ENCODE measurements at places on chromosomes 12 and 14.

GRCh38 chr14:91934554-91935285, 12.8 kb downstream of the FBLN5 start:
- DNase-seq = no peak

- DNase-seq = no peak
Measured at GRCh38 chr12:131084341-131085011, 130.8 kb downstream of the ADGRD1 start.

GRCh38 chr12:130087222-130087621, 75.0 kb upstream of the FZD10 start:
- no peak for DNase-seq

GRCh38 chr12:108430245-108430644, 84.8 kb upstream of the FICD start:
- no peak for DNase-seq

DNA sequence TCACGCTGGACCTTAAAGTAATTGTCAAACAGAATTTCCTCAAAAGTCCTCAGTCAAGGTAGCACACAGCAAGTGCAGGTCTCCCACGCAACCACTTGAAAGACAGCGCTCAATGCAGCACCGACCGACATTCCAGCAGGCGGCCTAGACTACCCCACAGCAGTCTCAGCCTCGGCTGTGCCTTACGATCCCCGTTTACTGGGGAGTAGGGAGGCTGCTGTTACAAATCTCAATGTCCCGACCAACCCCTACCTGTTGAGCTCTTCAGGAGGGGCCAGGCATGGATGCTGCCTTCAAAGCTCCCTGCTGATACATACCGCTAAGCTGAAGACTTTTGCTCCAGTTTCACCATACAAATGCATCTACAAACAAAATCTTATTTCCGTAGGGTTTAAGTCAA, 21.8 kb downstream of the VPS37B start:
- no peak for DNase-seq

- no peak for DNase-seq
Measured at GRCh38 chr12:124667506-124668326, 100.3 kb upstream of the NCOR2 start.

- DNase-seq = no peak
Measured at GRCh38 chr12:49627752-49628360, 4.5 kb downstream of the PRPF40B start.

DNA sequence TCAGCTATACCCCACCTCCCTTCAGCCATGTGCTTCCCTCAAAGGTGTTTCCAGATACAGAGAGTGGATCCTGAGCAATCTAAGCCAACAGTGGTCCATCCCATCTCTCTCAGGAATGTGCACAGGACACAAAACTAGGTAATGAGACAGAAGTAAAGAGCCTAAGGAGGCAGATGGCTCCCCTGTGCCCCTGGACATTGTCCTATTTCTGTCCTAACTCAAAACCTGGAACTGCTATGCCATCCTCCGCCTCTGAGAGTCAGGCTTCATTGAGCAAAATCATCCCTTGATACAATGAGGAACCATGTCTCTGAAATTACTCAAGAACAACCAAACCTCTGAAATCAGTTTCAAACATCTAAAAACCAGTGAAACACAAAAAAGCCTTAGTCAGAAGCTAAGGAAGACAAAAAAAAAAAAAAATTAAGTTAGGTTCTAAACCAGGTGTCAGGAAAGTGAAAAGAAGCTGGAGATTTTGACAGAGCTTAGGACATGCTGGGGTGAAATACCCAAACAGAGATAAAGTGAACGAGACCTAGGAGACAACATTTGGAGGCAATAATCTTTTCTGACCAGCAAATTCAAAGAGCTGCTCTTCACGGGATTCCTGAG, 200.3 kb upstream of the PLEKHG7 start:
- DNase-seq = no peak

DNA sequence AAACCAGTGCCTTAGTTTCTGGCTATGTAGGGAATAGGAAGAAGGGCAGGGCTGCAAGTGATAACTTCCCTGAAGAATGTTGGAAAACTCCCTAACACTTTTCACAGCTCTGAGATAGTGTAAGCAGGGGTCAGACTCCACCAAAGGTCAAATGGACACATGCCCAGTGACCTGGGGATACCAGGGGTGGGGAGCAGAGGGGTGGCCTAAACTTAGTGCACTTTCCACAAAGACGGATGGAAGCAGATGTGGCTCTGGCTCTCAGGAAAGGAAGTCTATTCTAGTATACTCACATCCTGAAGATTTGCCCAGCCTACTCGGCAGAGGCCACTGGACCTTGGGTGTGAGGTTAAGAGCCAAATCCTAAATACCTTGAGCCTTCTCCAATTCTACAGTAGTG, 285.8 kb downstream of the NUAK1 start:
- no peak for DNase-seq

DNA sequence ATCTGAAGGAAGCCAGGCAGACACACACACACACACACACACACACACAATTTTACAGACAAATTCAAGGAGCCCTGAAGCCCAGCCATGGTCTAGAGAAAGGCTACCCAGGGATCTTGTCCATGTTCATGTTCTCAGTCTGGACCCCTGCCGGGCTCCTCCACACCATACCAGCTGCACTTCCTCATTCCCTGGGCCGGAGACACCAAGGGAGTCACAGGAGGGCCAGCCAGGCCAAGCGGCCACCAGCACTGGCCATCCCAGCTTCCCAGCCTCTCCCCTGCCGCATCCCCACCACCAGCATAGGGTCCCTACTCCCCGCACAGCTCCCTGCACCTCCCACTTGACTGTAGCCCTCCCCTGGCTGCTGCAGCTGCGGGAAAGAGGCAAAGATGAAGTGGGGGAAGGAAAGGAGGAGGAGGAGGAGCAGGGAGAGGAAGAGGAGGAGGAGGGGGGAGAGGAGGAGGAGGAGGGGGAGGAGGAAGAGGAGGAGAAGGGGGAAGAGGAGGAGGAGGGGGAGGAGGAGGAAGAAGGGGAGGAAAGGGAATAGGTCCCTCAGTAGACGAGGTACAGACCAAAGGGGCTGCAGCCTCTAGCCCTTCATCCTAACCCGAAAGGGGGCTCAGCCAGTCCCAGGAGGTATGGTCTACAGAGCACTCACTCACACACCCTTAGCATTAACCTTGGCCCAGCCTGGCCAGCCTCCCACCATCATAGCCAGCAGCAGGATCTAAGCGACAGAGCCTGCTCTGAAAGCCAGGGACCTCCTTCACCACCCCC, 293.2 kb downstream of the DPF3 start:
- DNase-seq = no peak

DNA sequence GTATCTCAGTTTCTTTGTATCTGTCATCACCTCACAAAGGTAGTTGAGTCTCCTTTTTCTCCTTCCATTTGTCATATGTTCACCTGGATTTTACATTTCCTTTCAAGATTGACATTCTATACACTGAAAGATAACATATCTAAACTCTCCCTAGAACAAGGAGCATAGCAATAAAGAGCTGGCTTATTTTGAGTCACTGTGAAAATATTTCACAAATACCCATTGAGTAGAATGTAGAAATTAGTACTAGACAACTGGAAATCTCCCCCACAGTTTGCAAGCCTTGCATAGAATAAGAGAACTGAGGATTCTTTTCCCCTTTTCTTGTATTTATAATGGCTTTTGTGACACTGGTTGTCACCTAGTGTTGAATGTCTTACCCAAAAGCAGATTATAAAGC, 111.2 kb downstream of the KICS2 start:
- DNase-seq = no peak

DNA sequence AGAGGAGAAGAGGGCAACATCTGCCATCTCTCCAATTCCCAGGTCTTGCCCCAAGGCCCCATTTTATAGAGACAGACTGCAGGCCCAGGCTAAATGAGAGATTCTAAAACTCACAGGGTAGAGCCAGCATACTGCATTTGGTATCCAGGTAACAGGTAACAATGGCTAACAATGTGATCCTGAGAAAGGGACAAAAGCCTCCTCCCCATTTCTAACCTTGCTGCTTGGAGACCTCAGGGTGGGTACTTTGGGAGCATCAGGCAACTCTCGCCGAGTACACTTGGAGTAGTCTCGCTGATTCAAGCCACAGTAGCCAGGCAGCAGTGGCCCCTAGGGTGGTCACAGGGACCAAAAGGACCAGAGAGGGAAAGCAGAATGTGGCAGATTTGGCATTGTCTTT, 162.6 kb upstream of the PLEKHA5 start:
- DNase-seq = no peak

- no peak for DNase-seq
Measured at GRCh38 chr12:102939670-102940222, 17.7 kb upstream of the ASCL1 start.

GRCh38 chr12:12537421-12537820, 25.2 kb downstream of the DUSP16 start:
- no peak for DNase-seq

- DNase-seq = no peak
Measured at GRCh38 chr12:53951577-53952334, 2.9 kb upstream of the HOXC12 start.

- no peak for DNase-seq
Measured at GRCh38 chr12:40436564-40436963, 211.8 kb downstream of the LRRK2 start.

- DNase-seq = peak; percentile 14
Measured at GRCh38 chr14:22276913-22277816, 311.9 kb downstream of the DAD1 start.

GRCh38 chr14:100299238-100299560, 7.0 kb downstream of the SLC25A29 start:
- no peak for DNase-seq

DNA sequence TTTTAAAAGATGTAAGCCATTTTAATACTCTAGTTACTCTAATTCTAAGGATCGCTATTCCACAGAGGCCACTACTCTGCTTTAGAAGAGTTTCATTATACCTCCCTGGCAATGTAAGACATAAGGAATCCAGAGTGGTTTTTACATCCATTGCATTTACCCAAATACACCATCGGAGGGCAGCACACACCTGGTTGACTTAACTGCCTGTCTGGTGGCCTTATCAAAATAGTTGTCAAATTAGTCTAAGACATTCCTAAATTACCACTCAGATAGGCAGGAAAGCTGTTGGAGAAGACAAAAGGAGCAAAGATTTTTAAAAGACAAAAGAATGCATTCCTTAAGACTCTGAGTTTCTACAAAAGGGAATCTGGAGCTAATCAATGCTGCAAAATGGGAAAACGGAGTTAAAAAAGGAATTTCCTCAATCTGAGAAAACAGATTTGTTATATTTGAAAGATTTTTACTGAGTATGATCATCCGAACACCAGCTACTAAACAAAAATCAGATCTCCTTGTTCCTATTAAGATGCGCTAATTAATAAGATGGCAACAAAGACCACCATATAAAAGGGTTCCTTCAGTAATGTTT, 33.8 kb upstream of the FGD4 start:
- peak; percentile 41 for DNase-seq

- no peak for DNase-seq
Measured at GRCh38 chr14:28308734-28309133, 457.9 kb upstream of the FOXG1 start.

- DNase-seq = no peak
Measured at GRCh38 chr14:95255013-95255412, 64.7 kb downstream of the CLMN start.

GRCh38 chr12:131378176-131378842, 332.6 kb upstream of the SFSWAP start:
- DNase-seq = no peak

GRCh38 chr14:73324533-73324932, 87.2 kb downstream of the PAPLN start:
- no peak for DNase-seq

- DNase-seq = no peak
Measured at GRCh38 chr12:111040690-111041089, 120.3 kb upstream of the MYL2 start.

DNA sequence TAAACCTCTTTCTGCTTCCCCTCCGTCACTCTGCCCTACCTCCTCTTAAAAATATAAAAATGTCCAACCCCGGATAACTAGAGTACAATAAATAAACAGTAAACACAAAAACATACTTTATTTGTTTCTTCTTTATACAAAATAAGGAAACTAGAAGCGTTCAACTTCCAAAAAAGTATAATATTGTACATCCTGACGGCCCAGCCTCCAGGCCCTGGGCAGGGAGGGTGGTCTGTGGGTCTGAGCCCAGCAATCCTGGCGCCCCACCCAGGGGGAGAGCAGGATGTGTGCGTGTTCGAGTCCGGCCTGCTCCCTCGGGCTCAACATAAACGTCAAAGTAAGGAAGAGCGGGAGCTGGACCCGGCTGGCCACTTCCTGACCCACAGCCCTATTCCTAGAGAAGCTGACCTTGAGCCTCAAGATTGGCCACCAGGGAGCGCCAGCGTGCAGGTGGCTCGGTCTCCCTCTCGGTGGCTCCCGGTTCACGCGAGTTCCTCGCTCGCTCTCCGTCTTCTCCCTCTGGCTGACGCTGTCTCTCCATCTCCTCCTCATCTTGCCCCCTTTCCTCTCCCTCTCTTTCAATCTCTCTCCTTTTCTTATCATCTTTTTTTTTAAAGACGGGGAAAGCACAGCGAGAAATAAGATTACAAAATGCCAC, 9.4 kb downstream of the LHX5 start:
- peak; percentile 61 for DNase-seq

DNA sequence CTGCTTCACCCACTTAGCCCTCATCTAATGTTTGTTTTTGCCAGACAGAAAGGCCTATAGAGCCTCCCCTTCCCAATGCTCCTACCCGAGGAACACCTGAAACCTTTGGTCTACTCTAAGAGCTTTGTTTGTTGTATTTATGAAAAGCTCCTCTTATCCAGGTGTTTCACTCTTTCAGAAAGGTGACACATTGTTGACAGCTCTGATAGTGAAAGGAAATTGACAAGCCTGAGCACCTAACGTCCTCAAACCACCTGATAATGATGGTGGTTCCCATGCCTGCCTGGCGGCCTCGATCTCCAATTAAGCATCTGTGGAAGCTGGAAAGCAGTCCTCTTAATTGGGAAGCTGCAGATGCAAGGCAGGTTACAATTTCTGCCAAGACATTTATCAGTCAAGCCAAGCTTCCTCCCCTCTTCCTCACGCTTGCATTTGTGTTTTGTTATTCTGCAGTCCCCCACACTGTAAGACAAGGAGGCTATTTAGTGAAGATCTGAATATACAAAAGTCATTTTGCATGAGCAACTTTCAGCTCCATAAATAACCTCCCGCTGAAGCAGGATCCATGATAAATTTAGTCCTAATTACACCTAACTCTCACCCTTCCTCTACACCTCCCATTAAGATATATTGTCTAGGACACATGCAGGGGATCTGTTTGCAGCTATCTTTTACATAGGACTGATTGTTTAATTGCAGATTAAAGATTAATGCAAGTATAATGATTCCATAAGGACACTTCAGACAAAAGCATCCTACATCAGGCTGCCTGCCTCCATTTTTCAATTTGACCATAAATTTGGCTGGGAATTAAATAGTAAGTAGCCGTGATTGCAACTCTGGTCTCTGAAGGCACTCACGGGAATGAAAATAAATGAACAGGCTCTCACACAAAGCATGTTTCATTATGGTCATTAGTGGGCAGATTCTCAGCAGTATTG, 288.6 kb downstream of the PDZRN4 start:
- no peak for DNase-seq

GRCh38 chr12:88187571-88187970, 45.5 kb downstream of the TMTC3 start:
- no peak for DNase-seq

DNA sequence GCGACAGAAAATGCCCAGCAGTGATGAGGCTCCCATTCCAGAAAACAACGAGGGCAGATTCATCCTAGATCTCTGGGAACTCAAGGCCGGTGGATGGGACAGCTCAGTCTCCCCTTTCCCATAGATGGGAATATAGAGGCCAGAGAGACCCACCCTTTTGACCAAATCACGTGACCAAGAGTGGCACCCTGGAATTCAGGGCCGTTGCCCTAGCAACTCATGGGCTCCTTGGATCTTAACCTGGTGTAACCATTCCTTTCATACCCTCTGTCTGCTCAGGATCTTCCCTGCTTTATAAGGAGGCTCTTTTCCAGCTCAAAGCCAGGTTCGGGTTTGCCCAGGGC, 8.4 kb upstream of the LRTM2 start:
- no peak for DNase-seq
